ENCODE measurements at places on chromosomes 11 and 22. TPM values are rescaled to one million over a fixed set of nuclear protein-coding genes. Genes with fewer than 3 reads are reported as not detected.
A peak's percentile ranks its signal among the peaks of the same experiment; 100 is the strongest.

DNA sequence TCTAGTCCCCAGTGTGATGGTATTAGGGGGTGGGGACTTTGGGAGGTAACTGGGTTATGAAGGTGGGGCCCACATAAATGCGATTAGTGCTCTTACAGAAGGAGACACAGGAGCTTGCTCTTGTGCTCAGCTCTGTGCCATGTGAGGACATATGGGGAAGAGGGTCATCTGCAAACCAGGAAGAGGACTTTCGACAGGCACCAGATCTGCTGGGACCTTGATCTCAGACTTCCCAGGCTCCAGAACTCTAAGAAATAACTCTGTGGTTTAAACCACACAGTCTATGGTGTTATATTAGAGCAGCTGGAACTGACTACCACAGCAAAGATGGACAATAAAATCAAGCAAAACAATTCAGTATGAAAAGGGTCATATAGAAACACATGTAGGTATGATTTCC, 26.7 kb downstream of the NNMT start:
- no peak overlapping the region for H3K4me3 ChIP-seq
- no peaks in the 10 kb centered on the region for H3K36me3 ChIP-seq
- no peaks in the 10 kb centered on the region for H3K27me3 ChIP-seq
- DNase-seq, result no peak

DNA sequence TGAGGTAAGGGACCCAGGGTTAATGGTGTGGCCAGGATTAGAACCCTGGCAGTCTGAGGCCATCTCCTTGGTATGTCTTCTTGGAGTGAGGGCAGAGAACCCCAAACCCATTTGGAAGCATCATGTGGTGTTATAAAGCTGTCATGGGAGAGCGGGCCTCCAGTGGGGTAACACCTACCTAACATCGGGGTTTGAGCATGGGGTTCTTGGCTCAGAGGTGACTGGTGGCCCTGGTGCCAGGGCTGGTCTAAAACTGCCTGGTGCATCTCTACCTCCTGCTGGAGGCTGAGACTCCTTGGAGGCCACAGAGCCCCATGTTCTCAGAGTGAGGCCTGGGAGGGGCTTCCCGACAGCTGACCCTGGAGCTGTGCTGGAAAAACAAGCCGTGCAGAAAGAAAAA, 4.5 kb downstream of the PRDM11 start:
- H3K4me1 ChIP-seq, result peaks cover 13% of the 10 kb centered on the region
- no peaks in the 10 kb centered on the region for H3K36me3 ChIP-seq
- no peak overlapping the region for H3K27ac ChIP-seq
- no peak for DNase-seq
- H3K27me3 ChIP-seq, result no peaks in the 10 kb centered on the region

DNA sequence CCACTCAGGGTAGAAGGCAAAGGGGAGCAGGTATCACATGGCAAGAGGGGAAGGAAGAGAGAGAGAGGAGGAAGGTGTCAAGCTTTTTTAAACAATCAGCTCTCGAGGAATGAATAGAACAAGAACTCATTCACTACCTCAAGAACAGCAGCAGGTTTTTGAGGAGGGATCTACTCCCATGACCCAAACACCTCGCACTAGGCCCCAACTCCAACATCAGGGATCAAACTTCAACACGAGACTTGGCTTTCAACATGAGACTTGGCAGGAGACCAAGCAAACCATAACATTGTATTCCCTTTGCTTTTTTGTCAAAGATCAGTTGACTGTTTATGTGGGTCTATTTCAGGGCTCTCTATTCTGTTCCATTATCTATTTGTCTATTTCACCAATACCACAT, 26.9 kb upstream of the APOBEC3A start:
- no peak overlapping the region for H3K27ac ChIP-seq
- H3K36me3 ChIP-seq, result no peaks in the 10 kb centered on the region
- H3K4me3 ChIP-seq, result no peak overlapping the region
- no peak for DNase-seq
- no peaks in the 10 kb centered on the region for H3K27me3 ChIP-seq

DNA sequence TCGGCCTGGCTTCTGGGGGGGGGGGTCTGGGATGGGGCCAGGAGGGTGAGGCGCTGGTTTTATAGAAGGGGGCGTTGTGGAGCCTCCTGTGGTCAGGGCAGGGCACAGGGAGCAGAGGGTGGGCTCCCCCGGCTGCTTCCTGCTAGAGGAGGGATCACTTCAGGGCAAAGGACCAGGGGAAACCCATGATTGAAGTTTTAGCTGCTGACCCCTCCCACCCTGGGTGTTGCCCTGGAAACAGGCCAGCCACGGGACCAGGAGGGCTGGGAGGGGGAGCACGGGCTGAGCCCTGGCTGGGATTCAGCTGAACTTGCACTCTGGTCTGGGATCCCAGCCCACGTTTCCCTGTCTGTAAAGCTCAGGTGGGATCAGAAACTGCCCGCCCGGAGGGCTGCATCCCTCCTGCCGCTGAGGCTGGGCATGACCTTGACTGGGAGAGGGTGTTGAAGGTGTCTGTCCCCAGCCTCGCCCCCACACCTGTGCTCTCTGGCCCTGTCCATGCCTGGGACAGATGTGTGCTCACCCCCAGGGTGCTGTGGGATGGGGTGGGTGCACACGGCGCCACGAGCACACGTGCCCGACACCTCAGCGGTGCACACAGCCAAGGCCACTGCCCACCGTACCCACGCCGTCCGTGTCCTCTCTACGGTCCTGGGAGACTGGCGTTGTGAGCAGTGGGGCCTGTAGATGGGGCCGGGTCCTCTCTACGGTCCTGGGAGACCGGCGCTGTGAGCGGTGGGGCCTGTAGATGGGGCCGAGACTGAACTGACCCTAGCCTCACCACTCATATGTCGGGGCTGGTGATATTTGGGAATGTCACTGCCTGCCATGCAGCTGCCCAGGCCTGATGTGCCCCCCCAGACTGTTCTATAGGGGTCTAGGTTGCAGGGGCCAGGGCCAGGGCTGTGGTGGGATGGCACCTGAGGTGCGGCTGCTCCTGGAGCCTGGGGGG, 2.3 kb downstream of the TSPAN4 start:
- no peaks in the 10 kb centered on the region for H3K36me3 ChIP-seq
- H3K27me3 ChIP-seq, result no peaks in the 10 kb centered on the region
- peaks cover 15% of the 10 kb centered on the region for H3K4me1 ChIP-seq
- H3K27ac ChIP-seq, result peak overlapping the region; percentile 93
- peak overlapping the region; percentile 30 for H3K4me3 ChIP-seq

DNA sequence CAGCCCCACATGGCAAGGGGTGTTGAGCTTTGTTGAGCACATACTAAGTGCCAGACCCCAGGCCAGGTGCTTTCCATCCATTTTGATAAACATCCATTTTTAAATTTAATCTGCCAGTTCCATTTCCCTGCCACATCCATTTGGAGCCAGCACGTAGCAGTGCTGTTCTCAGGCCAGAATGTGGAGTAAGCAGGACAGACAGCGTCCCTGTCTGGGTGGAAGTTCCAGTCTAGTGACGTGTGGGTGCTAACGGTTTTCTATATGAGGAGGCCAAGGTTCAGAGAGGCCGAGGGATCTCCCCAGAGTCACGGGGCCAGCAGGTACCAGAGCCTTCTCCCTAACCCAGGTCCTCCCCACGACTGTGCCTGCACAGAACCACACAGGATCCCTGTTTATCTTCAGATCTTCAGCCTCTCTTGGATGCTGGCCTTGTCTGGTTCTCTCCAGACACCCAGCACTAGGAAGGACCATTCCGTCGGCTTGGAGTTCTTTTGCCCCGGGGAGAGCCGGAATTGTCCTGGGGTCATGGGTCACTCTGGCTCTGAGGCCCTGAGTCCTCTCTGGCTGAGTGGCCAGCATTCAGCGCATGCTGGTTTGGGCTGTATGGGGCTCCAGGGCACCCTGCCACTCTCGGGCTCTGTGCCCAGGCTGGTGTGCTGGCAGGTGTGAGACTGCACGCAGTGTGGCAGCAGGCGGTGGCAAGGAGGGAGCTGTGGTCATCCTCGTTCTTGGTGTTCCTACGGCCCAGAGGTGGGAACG, 63.6 kb upstream of the PPARA start:
- no peak for DNase-seq
- H3K4me1 ChIP-seq, result peaks cover 77% of the 10 kb centered on the region
- peaks cover 25% of the 10 kb centered on the region for H3K36me3 ChIP-seq
- peak overlapping the region; percentile 94 for H3K27ac ChIP-seq
- no peaks in the 10 kb centered on the region for H3K27me3 ChIP-seq
- H3K4me3 ChIP-seq, result no peak overlapping the region

GRCh38 chr11:28343304-28344233, 235.4 kb downstream of the METTL15 start:
- no peaks in the 10 kb centered on the region for H3K27me3 ChIP-seq
- H3K4me3 ChIP-seq, result no peak overlapping the region
- no peak for DNase-seq
- H3K27ac ChIP-seq, result no peak overlapping the region

DNA sequence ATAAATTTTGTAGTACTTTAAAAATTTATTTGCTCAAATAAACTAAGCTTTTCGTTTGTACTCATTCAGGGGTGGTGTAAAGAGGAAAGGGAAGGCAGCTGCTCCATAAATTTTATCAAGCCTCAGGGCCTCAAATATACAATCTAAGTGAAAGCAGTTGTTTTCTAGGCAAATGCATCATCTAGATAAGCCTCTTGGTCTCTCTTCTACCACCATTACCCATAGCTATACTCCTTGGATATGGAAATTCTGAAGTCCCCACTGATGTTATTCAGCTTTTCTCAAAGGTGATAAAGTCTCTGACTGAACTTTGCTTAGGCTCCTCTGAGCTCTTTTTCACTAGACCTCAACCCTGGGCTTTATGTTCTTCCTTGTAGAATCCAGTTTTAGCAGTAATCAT, 1313.1 kb downstream of the JRKL start:
- H3K27me3 ChIP-seq, result no peaks in the 10 kb centered on the region
- H3K27ac ChIP-seq, result no peak overlapping the region
- no peak for DNase-seq
- no peaks in the 10 kb centered on the region for H3K36me3 ChIP-seq

DNA sequence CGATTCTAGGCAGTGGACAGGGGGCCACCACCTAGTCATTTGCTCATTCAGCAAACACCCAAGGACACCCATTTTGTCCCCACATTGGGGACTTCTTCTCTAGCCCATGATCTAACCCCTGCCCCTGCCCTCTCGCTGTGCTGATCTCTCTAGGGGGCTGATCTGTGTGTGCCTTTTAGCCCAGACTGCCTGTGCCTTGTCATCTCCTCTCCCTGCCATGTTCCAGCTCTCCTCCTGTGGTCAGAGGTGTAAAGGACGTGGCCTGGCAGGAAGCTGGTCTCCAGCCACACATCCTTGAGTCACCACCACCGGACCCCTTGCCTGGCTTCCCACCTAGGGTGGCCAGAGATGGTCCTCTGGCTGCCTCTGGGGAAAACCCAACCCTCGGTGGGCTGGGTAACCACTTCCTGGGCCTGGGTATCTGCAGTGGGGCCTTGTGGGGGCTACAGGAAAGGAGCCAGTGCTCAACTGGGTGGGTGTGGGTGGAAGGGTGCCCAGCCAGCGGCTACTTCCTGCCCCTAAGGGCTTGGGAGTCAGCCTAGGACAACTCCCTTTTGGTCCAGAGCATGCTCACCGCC, 1.3 kb downstream of the CTSW start:
- no peak overlapping the region for H3K4me3 ChIP-seq
- H3K4me1 ChIP-seq, result no peaks in the 10 kb centered on the region
- no peak for DNase-seq
- H3K27me3 ChIP-seq, result no peaks in the 10 kb centered on the region
- no peak overlapping the region for H3K27ac ChIP-seq

DNA sequence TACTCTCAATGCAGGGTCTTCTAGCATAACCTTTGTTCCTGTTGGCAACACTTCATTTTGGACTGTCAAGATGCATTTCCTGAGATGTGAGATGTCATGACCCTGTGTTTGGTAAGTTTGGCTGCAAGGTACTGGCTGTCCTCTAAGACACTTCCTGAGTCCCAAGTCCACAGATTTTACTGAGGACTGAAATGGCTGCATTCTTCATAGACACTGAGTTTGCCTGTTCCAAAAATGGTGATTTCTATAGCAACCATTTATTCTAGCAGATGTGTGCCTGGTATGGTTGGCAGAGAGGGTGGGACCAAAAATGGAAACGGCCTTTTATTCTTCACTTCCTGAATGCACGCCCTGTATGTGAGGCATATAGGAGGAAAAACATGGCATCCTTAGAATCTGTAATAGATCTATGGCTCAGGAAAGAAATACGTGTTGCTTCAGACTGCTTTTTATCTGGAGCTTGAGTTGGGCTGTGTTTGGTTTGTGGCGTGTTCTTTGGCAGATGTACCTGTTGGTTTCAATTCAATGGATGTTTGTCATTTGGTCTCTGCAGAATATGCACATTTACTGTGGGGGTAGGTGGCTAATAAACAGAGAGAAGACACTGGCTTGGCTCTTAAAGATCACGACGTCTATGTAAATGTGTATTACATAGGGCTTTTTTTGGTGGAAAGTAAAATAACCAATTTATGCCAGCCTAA, 62.4 kb downstream of the ZBTB16 start:
- DNase-seq, result no peak
- H3K27ac ChIP-seq, result peak overlapping the region; percentile 69
- H3K27me3 ChIP-seq, result no peaks in the 10 kb centered on the region
- H3K4me3 ChIP-seq, result no peak overlapping the region
- peaks cover 6% of the 10 kb centered on the region for H3K36me3 ChIP-seq

GRCh38 chr11:77173494-77173893, 45.4 kb downstream of the MYO7A start:
- no peaks in the 10 kb centered on the region for H3K4me1 ChIP-seq
- no peak overlapping the region for H3K27ac ChIP-seq
- no peaks in the 10 kb centered on the region for H3K27me3 ChIP-seq
- no peak overlapping the region for H3K4me3 ChIP-seq
- DNase-seq, result peak; percentile 42

- H3K4me1 ChIP-seq, result peaks cover 41% of the 10 kb centered on the region
- H3K27ac ChIP-seq, result peak overlapping the region; percentile 64
- no peak overlapping the region for H3K4me3 ChIP-seq
- no peaks in the 10 kb centered on the region for H3K27me3 ChIP-seq
- peak; percentile 86 for DNase-seq
Observed at GRCh38 chr11:33700063-33700501, 544 bp downstream of the C11orf91 start.

DNA sequence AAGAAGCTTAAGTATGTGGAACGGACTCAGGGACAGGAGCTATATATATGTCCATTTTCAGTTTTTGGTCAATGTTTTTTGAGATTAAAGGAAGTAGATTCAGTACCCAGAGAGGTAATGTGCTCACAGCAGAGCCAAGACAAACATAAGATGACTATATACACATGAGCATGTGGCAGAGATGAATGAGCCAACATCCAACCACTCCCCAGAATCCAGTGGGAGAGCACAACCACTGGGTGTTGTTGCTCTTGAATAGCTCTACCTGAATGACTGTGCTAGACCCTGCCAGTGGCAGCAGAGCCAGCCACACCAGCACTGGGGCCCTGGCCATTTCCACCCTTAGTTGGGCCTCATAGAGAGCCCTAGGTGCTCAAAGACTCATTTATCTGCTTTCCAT, 10.7 kb upstream of the SYTL2 start:
- DNase-seq, result no peak
- peaks cover 8% of the 10 kb centered on the region for H3K4me1 ChIP-seq
- H3K36me3 ChIP-seq, result no peaks in the 10 kb centered on the region
- H3K27ac ChIP-seq, result no peak overlapping the region
- no peak overlapping the region for H3K4me3 ChIP-seq
- no peaks in the 10 kb centered on the region for H3K27me3 ChIP-seq

Gene SYCE3
- not detected for total RNA-seq

Gene FAM181B
- 1.3 TPM for total RNA-seq

Gene MCAM
- 137 TPM for total RNA-seq

Gene ROM1
- total RNA-seq, result 7.9 TPM

Gene TMPRSS13
- total RNA-seq, result 1.9 TPM

Gene NPAS4
- 0.19 TPM for total RNA-seq
